ENCODE measurements at places on chromosomes 4 and X.

- DNase-seq = no peak
Observed at GRCh38 chr4:8940792-8941491, 69.3 kb upstream of the HMX1 start.

GRCh38 chr4:13449590-13449989 is 34.5 kb downstream of the RAB28 start:
- no peak for DNase-seq

DNA sequence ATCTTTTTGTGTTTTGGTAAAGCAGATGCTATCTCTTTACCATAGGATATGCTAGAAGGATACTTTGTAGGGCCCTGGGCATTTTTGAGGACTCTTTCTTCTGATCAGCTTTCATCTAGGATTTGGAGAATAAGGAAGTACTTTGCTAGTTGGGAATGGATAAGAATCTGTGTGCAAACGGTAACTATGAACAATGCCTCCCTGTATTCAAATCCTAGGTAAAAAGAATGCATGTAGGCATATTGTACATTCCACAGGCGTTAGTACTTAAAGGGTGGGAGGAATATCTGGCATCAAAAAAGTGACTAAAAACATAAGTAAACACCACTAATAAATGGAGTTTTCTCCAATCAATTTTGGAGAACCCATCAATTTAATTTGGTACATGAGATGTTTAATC is 59.7 kb downstream of the SH3BGRL start:
- no peak for DNase-seq

GRCh38 chrX:107477406-107477805 is 28.0 kb downstream of the FRMPD3 start:
- DNase-seq = no peak

GRCh38 chr4:88799900-88800299 is 102.3 kb upstream of the NAP1L5 start:
- DNase-seq = no peak

GRCh38 chrX:152943826-152944225 is 46.0 kb downstream of the ZNF185 start:
- DNase-seq = no peak

GRCh38 chrX:11097933-11098332 is 13.2 kb upstream of the HCCS start:
- no peak for DNase-seq

GRCh38 chr4:126086041-126086440 is 771.3 kb downstream of the FAT4 start:
- DNase-seq = no peak

- DNase-seq = no peak
Observed at GRCh38 chr4:7708981-7709380, 230.7 kb downstream of the AFAP1 start.

DNA sequence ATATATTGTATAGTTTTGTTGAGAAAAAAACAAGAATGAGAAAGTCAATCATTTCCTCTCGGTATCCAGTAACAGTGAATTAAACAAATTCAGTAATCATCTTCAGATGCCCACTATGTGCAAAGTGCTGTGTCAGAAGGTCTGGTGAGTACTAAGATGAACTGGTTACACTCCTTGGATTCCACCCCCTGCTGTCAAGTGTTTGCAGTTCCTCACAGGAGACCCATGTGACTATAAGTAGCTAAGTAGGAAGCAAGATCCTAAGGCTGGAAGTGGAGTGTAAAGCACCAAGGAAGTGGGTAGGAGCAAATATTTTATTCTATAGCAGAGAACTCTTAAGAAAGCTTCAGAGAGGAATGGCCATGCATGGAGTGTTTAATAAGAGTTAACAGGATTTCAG is 73.6 kb downstream of the SNX25 start:
- DNase-seq = no peak

DNA sequence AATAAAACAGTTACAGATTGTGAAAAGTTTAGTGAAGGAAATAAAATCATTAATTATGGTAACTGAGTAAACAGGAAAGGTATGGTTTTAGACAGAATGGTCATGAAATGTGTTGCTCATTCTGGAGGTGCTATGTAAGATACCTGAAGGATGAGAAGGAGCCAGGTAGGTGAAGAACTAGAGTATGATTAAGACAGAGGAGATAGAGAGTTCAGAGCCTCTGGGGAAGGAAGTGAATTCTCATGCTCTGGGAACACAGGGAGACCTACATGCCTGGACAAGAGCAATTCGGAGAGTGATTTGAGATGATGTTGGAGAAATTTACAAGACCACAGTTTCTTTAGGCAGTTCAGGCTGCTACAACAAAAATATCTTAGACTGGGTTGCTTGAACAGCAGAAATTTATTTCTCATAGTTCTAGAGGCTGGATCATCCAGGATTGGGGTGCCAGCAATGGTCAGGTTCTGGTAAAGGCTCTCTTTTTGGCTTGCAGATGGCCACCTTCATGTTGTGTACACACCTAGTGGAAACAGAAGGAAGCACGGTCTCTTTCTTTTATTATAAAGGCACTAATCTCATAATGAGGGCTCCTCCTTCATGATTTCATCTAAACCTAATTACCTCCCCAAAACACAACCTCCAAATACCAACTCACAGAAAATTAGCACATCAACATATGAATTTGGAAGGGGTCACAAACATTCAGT is 1416.1 kb downstream of the PCDH7 start:
- no peak for DNase-seq

- no peak for DNase-seq
Observed at GRCh38 chr4:162163892-162164759, at the start of gene FSTL5. FSTL5 (minus strand) TSS chr4:162164000; CDS start chr4:162111396, 52,604 bp downstream.

GRCh38 chrX:153926552-153926857 is 441 bp upstream of the ARHGAP4 start:
- DNase-seq = no peak

GRCh38 chrX:16002185-16002584 is 121.2 kb upstream of the GRPR start:
- no peak for DNase-seq

- DNase-seq = no peak
Observed at GRCh38 chr4:147011411-147011810, 65.7 kb upstream of the TTC29 start.

DNA sequence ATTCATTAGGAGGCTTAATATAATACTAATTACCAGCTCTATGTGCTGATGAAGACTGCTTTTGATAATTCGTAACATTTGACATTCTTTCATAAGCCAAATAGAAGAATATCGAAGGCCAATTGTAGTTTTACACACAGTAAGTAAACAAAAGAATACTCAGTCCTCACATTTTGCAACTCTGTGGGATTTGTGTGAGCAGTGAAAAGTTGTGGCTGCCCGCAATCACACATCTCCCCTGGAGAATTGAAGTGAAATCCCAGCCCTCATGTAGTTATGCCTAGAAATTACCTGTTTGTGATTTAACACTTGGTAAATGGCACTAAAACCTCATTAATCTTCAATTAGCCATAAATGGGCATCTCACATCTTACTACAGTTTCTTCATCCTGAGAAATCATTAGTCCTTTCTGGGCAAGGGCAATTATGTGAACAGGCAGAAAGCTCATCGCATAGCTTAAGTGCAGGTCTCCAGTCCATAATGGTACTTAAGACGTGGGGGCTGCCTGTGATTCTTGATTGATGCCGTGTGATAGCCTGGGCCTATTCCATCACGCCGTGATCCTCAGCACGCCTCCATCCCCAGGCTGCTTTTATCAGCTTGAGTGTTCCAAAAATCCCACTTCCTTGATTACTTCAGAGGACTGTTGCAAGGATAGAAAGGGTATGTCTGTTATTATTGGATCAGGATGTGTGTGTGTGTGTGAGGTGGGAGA is 97.9 kb upstream of the METTL14 start:
- no peak for DNase-seq

- no peak for DNase-seq
Observed at GRCh38 chrX:80174925-80175574, 160.5 kb downstream of the TBX22 start.

DNA sequence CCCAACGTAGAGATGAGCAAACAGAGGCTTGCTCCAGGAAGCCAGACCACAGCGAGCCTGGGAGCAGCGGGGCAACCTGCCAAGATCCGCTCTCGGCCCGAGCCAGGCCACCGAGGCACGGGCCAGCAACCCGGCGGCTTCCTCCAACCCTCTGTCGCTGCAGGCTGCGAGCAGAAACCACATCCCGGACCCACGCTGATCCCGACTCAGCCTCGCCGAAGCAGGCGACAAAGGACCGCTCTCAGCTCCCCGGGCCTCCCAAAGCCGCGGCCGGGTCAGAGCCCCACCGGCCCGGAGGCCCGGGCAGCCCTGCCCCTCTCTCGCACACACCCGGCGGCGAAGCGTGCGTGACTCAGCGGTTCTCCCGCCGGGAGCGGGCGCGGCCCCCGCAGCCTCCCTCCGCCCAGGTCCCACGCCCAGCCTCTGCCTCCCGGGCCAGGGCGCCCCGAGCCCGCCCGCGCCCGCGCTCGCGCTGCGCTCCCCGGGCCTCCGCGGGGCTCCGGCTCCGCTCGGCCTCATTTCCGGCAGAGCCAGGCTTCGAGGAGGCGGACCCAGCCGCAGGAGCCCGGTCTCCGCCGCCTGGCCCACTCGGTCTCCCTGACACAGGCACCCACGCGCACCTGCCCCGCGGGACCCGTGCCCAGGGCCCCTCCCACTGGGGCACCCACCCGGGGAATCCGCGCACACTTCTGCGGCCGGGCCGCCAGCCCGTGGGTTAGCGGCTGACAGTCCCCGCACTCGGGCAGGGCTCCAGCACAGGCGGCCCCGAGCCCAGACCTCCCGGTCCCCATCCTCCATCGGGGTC is 1.7 kb downstream of the PPP2R2C start:
- DNase-seq = no peak

GRCh38 chrX:85922821-85923220 is 124.5 kb downstream of the CHM start:
- no peak for DNase-seq

GRCh38 chrX:63275127-63275526 is 76.0 kb downstream of the SPIN4 start:
- DNase-seq = no peak

DNA sequence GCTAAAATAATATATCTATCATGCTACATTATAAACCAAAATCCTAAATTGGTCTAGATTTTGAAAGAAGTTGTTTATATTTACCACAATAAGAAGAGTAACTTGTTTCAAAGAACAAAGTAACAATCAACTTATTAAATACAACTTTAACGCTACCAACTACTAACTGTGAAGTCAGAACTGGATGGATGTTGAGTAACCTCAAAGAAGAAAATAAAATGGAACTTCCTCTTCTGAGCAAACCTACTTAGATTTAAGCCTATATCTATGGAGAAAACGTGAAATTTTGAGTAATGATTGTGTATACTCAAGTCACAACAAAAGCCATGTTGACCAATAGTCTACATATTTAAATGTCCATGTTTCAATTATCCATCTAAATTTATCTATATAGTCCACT is 25.7 kb downstream of the SH3RF1 start:
- no peak for DNase-seq

DNA sequence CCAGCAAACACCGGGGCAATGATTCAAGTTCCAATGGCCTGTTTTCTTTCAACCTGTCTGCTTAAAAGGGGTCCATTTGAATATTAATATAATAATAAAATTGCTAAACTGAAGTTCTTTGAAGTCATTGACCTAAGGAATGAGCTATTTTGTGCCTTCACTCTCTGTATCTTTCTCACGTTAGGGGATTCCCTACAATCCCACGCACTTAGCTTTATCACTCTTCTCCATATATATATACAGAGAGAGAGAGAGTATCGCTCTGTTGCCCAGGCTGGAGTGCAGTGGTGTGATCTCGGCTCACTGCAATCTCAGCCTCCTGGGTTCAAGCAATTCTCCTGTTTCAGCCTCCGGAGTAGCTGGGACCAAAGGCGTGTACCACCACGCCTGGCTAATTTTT is 83.9 kb upstream of the NWD2 start:
- no peak for DNase-seq

GRCh38 chrX:153614818-153615217 is 15.9 kb upstream of the CCNQ start:
- DNase-seq = no peak

- no peak for DNase-seq
Observed at GRCh38 chr4:76339364-76339763, 32.8 kb downstream of the STBD1 start.

GRCh38 chr4:160772668-160773067 is 1391.1 kb downstream of the FSTL5 start:
- DNase-seq = no peak

DNA sequence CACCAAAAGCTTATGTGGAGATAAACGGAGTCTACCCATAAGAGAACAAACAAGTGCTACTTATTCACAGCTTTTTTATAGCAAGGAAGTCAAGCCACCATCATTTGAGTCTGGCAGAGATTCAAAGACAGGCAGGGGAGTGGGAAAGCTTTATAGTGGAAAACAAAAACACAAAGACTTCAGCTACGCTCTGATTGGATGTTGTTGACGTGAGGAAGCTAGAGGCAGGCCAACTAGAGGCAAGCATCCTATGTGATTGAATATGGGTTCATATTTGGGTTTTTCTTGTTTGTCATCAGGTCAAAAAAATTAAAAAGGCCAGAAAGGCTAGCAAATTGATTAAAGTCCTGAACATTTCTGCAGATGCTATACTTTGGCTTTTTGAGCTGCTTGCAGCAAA is 719 bp upstream of the TCEAL4 start:
- DNase-seq = no peak

DNA sequence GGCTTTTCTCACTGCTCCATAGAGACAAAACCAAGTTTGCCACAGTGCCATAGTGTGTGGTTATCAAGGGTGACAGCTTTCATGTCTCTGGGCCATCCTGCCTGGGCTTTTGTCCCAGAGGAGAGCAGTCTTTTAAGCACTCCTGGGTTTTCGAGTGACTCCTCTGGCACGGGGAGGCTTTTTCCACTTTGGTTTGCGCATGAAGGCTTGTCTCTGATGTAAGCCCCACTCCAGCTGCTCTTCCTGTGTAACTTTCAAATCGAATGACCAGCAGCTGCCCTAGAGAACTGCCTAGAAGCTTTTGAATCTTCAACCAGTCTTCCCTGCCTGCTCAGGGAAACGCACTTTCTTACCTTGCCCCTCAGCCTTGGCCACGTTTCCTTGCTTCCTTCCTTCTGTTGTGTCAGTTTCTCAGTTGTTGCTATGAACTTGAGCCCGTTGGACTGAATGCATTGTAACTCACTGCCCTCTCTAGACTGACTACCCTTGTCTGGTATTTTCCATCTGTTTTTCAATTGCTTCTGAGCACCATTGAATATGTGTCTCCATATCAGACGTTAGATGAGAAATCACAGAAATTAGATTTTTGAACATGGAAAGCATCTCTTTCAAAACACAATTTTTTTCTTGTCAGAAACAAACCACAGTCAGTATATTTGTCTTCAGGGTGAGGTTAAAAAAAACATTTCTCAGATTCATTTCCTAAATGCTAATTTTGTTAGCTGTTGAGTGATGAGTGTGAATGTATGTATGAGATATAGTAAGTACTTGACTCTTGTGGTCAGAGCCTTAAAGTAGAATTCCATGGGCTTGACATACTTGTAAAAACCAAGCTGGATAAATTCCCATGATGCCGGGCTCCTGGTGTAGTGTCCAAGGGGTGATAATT is 45.3 kb downstream of the SLC9A6 start:
- no peak for DNase-seq

Data from activated naive CD4-positive, alpha-beta T cell (primary cell).